ENCODE measurements at places on chromosomes 4 and X.

DNA sequence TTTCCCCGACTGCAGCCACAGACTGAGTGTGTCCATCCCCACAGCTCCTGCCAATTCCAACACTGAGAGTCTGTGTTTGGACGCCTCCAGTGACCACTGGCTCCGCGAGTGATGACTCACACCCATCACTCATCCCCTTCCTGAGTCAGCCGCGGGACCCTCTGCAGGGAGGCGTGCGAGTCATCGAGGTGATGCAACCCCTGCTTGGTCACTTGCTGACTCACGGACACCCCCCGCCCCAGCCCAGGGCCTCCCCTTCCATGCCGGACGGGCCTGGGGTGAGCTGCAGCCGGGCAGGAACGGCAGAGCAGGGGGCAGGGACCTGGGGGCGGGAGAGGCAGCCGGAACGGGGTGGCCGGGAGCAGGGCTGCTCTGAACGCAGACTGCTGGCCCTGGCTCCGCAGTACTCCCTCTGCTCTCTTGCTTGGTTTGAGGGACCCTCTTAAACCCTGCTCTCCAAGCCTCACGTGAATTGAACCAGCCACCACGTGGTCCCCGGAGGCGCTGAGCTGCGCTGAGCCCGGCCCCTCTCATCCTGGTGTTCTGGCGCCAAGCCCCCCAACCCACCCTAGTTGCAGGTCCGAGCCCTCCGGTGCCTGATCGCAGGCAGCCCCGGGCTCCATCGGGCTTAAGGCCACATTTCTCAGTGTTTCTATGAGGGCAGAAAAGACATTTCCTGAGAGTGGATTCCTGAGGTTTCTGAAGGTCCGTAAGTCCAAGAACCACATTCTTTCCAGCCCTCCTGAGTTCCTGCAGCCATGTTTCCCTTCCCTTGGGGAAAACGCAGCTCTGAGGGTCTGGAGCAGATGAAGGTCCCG, 32.4 kb downstream of the FGFRL1 start:
- DNase-seq, result no peak

GRCh38 chr4:151205722-151206121, 71.2 kb upstream of the PRSS48 start:
- DNase-seq, result no peak

GRCh38 chr4:35511851-35512250, 732.5 kb downstream of the ARAP2 start:
- no peak for DNase-seq

GRCh38 chr4:89301003-89301402, 6.6 kb downstream of the GPRIN3 start:
- DNase-seq, result no peak

DNA sequence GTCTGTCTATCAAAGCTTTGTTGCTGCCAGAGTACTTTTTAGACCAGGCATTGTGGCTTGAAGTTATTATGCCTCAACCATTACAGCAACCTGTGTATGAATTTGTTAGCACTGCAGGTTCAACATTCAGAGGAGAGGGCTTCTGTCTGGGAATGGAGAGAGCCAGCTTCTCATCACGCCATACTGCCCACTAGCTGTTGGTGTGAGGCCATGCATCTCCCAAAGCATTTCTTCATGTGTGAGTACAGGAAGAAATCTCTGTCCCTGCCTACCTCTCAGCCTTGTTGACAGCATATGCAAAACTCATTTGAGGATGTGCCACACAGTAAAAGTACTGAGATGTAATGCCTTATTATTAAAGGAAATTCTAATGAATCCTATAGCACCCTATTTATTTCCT, 76.9 kb upstream of the PPARGC1A start:
- no peak for DNase-seq

GRCh38 chr4:55346851-55347255, 811 bp downstream of the SRD5A3 start:
- DNase-seq, result no peak

DNA sequence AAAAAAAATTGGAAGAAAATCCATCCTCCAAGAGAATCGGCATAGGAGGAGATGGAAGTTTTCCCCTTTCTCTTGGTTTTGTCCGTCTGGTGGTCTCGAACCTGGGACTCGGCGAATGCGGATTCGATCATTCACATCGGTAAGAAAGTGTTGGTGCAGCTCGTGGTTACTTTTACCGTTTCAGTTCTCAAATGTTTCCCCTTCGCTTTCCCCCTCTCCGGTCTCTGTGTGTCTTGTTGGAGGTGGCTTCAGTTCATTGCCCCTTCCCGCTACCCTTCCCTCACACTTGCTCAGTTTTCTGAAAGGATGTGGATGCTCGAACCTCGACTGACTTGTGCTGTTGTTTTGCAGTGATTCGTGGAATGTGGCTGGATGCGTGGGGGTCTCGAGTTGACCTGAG, 840 bp downstream of the GRID2 start:
- DNase-seq, result no peak

DNA sequence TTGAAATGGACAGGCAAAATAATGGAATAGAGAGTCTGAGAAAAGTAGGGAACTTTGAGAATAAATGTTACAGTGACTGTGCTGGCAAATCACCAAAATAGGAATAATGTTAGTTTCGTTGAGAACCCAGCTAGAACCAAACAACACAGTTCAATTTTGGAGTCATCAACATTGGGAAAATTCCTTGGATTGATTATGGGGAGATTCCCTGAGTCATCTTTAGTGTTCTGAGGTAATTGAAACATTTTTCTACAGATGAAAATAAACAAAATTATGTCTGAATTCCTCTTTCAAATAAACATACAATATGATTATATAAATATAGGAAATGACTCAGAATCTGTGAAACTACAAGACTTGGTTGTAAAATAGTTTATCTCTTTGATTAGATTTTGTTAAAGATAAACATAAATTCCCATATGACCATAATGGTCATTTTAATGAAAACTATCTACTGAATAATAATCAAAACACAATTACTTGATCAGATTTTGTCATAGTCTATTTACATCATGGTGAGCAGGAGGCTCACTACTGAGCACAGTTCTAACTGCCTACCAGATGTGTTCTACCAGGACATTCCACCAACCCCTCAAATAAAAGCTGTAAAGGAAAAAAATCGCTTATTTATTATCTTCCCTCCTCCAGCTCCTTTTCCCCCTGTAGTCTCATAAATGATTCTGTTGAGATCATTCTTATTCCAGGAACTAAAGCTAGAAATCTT, 51.4 kb upstream of the GABRA2 start:
- DNase-seq, result no peak

- no peak for DNase-seq
Measured at GRCh38 chr4:154623995-154624394, 11.5 kb upstream of the FGG start.

DNA sequence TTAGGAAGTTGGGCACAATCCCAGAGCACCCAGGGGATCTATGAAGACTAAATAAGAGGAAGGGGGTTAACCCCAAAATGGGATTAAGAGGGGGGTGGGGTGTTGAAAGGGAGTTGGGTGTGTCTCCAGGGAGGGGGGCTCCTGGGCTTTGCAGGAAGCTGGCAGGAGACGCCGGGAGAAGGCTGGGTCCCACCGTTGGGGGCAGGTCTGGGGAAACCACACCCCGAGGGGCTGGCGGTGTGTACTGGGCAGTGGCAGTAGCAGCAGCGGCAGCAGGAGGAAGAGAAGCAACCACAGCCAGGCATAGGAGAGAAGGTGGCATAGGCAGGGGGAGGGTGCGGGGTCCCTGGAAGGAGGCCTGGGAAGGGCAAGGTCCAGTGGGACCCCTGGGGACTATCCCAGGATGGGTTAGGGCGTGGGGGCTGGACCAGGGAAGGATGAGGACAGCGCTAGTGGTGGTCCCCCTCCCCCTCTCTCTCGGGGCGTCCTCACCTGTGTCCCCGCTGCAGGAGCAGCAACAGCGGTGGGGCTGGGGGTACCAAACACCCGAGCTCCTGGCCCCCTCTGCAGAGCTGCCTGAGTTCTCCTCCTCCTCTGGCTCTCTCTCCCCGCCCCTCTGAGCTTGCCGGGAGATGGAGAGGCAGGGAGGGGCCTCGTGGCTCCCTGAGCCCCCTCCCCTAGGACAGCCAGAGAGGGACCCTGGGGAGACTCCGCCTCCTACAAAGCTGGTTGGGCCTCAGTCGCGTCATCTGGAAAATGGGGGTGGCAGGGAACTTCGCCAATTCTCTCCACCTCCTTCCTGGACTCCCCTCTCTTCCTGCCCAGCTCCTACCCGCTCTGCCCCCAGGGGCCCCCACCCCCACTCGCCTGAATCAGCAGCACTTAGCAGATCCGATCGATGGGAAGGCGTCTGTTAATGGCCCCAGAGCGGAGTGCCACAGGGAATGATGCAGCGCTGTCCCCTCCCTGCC, at the start of gene KCND1:
KCND1 (minus strand) TSS at position 596 of the 971 bp plus-strand sequence. CDS start 1,573 bp downstream, outside the sequence.
- no peak for DNase-seq

All from activated CD8-positive, alpha-beta memory T cell treated with anti-CD3 and anti-CD28 coated beads for 48 hours (primary cell).